SJCRH30 (cell line): ENCODE measurements at places on chromosomes 6 and 20.

GRCh38 chr6:125507987-125508655, 206.4 kb upstream of the HDDC2 start:
- H3K27ac ChIP-seq, result no peak overlapping the region
- no peaks in the 10 kb centered on the region for H3K36me3 ChIP-seq
- H3K4me3 ChIP-seq, result no peak overlapping the region
- H3K4me1 ChIP-seq, result peaks cover 8% of the 10 kb centered on the region
- no peaks in the 10 kb centered on the region for H3K27me3 ChIP-seq

- H3K4me3 ChIP-seq, result no peak overlapping the region
- H3K36me3 ChIP-seq, result no peaks in the 10 kb centered on the region
- H3K27ac ChIP-seq, result no peak overlapping the region
- no peaks in the 10 kb centered on the region for H3K4me1 ChIP-seq
Measured at GRCh38 chr6:19492636-19493405, 344.3 kb upstream of the ID4 start.

DNA sequence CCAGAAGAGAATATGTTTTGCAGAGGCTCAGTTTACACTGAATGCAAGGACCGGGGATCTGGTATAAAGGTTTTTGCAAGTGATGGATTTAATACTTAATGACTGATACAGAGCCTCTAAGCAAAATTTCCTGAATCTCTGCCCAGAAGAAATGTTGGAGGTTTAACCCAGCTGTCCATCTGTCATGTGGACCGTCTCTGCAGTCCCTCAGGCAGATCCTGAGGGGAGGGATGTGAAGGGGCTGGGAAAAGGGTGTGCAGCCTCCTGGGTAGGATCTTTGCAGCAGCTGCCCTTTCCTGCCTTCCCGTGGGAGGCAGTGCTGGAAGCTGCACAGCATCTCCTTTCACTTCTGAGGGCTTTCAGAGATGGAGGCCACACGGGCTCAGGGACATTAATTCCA, 207.0 kb downstream of the SLC24A3 start:
- no peak overlapping the region for H3K4me3 ChIP-seq
- no peaks in the 10 kb centered on the region for H3K36me3 ChIP-seq
- H3K4me1 ChIP-seq, result no peaks in the 10 kb centered on the region
- H3K27ac ChIP-seq, result no peak overlapping the region
- H3K27me3 ChIP-seq, result no peaks in the 10 kb centered on the region

DNA sequence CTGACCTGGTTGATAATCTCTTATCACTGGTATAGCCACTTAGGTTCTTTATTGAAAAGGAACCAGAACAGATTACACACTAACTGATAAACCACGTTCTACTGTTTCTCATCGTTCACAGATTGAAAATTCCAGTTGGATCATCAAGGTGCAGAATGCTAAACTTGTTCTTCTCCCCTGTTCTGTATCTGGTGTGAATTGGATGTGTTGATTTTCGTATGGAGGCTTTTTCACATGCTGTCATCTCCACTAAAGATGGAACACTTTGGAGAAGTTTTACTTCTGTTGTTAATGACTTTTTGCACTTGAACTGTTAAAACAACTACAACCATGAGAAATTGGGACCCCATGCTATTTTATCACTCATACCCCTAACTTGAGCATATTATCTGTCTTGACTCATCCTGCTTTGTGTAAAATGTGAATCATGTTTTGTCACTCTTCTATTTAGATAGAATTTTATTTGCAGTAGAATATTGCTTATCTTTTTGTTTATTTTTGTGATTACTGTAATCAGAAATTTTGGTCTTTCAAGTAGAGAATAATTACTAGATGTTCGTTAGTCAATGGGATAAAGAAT, 17.5 kb downstream of the VAPB start:
- no peaks in the 10 kb centered on the region for H3K27me3 ChIP-seq
- H3K27ac ChIP-seq, result no peak overlapping the region
- H3K4me3 ChIP-seq, result no peak overlapping the region

DNA sequence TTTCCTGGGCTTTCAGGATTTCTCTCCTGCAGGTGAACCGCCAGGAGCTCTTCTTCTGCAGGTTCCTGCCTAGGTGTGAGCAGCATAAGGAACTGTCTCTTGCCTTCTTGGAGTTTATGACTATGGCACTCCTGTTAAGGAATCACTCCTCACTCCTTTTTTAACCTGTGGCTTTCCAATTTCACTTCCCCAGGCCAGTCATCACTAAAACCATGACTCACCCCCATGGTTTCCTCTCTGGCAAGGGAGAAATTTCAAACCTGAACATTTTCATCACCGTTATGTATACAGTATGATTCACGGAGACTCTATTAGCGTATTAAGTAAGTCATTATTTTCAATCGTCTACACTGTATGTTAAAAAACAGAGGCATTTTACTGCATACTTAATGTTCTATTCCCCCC, 78.2 kb upstream of the ARID1B start:
- no peak overlapping the region for H3K4me3 ChIP-seq
- no peaks in the 10 kb centered on the region for H3K36me3 ChIP-seq
- no peaks in the 10 kb centered on the region for H3K27me3 ChIP-seq
- DNase-seq, result no peak
- H3K4me1 ChIP-seq, result peaks cover 8% of the 10 kb centered on the region

DNA sequence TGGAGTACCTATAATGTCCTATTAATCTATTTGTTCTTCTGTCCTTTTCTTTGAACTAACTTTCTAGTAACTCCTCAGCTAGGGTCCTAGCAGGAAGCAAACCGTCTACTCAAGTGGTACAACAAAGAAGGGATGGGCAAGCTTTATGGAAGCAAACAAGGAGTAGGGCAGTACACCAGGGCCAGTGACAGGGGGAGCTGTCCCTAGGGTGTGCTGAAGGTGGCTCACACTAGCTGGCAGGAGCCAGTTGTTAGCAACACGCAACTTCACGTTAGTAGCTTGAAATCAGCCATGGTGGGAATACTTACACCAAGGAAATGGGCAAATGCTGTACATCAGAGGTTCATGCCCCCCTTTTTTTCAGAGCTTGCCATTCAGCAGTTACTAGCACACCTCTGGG, 74.0 kb upstream of the EYA2 start:
- no peak overlapping the region for H3K27ac ChIP-seq
- H3K27me3 ChIP-seq, result no peaks in the 10 kb centered on the region
- peaks cover 4% of the 10 kb centered on the region for H3K4me1 ChIP-seq
- H3K36me3 ChIP-seq, result no peaks in the 10 kb centered on the region
- H3K4me3 ChIP-seq, result no peak overlapping the region

GRCh38 chr6:102493485-102493884, 1100.0 kb downstream of the GRIK2 start:
- no peaks in the 10 kb centered on the region for H3K4me1 ChIP-seq
- H3K4me3 ChIP-seq, result no peak overlapping the region
- no peaks in the 10 kb centered on the region for H3K36me3 ChIP-seq
- DNase-seq, result no peak
- no peak overlapping the region for H3K27ac ChIP-seq
